Epithelial cell of prostate (primary cell): ENCODE measurements at places on chromosomes 1 and 21.

DNA sequence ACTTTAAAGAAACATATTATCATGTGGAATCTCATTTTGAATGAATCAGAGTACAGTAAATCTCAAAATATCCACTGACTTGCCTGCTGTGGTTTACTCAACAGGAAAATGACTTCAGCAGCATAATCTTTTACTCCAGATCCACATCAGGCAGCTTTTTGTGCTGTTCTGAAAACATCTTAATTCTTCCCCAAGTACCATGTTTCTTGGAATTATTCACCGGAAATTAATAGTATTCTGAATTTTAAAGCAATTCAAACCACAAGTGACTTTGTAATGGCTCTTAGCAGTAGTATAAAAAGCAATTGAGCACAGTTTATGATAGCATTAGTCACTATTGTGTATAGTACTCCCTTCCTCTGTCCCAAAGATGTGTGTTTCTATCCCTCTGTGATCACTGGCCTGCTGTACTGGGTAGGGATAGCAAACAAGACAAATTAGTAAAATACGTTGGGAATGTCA lies 64.2 kb upstream of the ERRFI1 start:
- DNase-seq: no peak

DNA sequence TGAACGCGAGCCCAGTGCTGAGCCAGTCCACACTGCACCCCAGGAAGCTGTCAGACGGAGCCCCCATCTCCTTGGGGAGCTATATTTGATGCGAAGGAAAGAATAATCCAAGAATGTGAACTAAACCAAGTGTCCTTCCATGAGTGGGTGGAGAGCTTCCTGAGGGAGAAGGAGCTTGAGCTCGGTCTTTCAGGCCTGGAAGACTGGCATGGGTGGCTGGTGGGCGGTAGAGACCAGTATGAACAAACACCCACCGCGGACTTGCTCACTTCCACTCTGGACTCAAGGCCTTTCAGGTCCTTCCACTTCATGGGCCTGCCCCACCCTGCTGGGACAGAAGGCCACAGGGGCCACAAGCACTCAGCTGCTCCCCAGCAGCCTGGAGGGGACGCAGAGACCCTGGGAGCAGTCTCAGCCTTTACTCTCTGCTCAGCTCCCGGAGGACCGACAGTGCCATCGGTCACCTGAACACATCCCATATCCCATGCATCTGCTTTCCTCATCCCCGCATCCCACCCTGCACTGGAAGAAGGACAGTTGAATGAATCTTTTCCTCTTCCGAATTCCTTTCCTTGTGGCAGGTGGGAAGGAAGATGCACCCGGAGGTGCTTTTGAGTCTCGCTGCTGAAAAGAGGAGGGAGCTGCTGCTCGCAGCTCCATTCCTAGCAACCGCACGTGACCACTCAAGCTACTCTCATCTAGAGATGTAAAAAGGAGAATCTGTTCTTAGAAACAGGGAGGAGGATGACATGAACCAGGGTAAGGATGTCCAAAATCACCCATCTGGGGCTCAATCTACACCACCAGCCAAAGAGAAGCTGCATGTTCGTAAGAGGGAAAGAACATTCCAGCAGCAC lies 92.3 kb downstream of the PGBD5 start:
- DNase-seq: no peak

DNA sequence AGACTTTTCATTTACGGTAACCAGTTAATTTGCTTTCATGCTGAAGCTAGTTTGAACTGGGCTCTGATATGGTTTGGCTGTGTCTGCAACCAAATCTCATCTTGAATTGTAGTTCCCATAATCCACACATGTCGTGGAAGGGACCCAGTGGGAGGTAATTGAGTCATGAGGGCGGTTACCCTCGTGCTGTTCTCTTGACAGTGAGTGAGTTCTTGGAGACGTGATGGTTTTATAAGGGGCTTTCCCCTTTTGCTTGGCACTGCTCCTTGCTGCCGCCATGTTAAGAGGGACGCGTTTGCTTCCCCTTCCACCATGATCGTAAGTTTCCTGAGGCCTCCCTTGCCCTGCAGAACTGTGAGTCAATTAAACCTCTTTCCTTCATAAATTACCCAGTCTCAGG lies 10.3 kb upstream of the FHAD1 start:
- no peak for DNase-seq

GRCh38 chr1:57600424-57600823 lies 176.6 kb upstream of the DAB1 start:
- no peak for DNase-seq

- DNase-seq: no peak
These were observed 3.7 kb downstream of the CAMTA1 start for GRCh38 chr1:6788946-6789345.

DNA sequence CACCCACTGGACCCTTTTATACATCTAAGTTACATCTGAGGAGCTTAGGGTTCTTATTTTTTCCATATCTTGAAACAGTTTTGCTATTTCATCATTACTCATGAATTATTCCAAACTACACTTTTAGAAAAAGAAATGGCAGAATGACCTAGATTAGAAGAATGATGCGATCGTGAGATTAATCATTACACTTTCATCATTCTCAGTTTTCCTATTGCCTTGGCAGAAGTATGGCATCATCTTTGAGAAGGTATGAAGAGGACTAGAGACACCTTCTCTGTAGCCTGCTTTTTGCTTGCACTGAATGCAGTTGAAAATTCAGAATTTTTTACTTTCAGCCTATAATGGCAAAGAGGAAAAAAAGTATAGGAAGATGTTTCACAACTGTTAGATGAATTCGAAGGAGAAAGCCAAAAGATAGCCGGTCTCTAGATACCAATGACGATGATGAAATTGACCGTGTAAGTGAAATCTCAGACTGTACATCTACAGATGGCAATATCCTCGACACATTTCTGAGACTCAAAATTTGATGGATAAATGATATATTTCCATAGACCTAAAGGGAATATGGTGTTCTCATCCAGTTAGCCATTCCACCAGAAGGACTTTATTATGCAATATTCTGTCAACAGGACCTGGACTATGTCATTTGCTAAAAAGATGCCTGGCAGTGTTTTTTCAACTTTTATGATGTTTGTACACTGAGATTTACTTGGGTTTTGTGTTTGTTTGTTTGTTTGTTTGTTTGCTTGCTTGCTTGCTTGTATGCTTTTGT lies 191.8 kb downstream of the TOMM20 start:
- DNase-seq: no peak

- no peak for DNase-seq
These were observed 498.1 kb downstream of the KIF26B start for GRCh38 chr1:245652660-245653427.
